Thyroid gland (tissue), 4 donors: ENCODE measurements at places on chromosomes 16 and 17. TPM values are rescaled to one million over a fixed set of nuclear protein-coding genes. Genes with fewer than 3 reads are reported as not detected.

The TPSB2 gene
- total RNA-seq, result not detected

The NEUROD2 gene
- total RNA-seq, result not detected

The MILR1 gene
- total RNA-seq, result 14.6 TPM

The SPATA22 gene
- 0.67 TPM for total RNA-seq

The TMC8 gene
- 1.8 TPM for total RNA-seq

The PITPNC1 gene
- total RNA-seq, result 4.9 TPM

The SDK2 gene
- 4.5 TPM for total RNA-seq

The TEKT5 gene
- total RNA-seq, result not detected

The STAC2 gene
- total RNA-seq, result not detected

The TGFB1I1 gene
- total RNA-seq, result 18.3 TPM

- DNase-seq, result no peak
Measured at GRCh38 chr16:80125677-80126076, 415.1 kb upstream of the DYNLRB2 start.

GRCh38 chr17:68701046-68701445 is 99.9 kb upstream of the FAM20A start:
- DNase-seq, result no peak

DNA sequence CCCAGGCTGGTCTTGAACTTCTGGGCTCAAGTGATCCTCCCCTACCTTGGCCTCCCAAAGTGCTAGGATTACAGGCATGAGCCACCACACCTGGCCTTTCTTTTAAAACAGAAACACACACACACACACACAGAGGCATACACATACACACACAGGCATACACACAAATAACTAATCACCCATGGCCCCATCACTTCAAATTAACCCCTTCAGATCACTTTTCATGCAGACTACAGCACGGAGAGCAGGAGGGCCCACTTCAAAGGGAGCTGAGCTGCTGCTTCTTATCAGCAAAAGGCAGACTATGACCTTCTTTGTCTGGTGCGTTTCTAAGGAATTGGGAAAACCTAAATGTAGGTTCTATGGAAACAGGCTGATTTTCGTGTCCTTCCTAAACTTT is 1.9 kb downstream of the CLCN7 start:
- DNase-seq, result no peak

- no peak for DNase-seq
Measured at GRCh38 chr17:77218902-77219301, 78.1 kb downstream of the SEC14L1 start.

- DNase-seq, result peak; percentile 85
Measured at GRCh38 chr16:88737298-88738150, 31.2 kb downstream of the CTU2 start.

- no peak for DNase-seq
Measured at GRCh38 chr16:61263400-61263799, 772.8 kb downstream of the CDH8 start.

- no peak for DNase-seq
Measured at GRCh38 chr17:44610871-44611270, 45.4 kb upstream of the MEIOC start.

GRCh38 chr17:41692722-41693521 is 4.2 kb downstream of the EIF1 start:
- DNase-seq, result no peak

- no peak for DNase-seq
Measured at GRCh38 chr16:4687946-4688673, 5.3 kb upstream of the NUDT16L1 start.

- DNase-seq, result peak; percentile 22
Measured at GRCh38 chr17:31494259-31495021, 103.0 kb downstream of the RAB11FIP4 start.

DNA sequence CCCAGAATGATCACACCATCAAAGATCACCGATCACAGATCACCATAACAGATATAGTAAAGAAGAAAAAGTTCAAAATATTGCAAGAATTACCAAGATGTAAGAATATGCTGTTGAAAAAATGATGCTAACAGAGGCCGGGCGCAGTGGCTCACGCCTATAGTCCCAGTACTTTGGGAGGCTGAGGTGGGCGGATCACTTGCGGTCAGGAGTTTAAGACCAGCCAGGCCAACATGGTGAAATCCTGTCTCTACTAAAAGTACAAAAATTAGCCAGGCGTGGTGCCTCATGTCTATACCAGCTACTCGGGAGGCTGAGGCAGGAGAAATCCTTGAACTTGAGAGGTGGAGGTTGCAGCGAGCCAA is 53.2 kb downstream of the CPPED1 start:
- DNase-seq, result no peak

DNA sequence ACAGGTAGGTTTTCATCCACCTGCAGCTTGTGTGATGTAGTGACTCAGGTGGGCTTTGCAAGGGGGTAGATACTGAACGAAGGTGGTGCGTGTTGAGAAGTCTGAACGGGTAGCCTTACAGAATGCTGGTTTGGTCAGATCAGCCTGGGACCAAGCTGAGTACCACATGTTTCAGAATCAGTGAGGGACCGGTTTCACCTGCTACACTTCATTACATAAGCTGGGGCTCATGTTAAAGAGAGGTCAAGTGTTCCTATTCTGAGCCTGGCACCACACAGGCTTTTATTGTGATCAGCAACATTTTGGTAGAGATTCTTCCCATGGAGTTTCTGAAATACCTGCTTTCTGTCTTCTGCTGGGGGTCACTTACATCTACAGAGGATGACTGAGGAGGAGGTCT is 207.4 kb upstream of the EEF2KMT start:
- DNase-seq, result no peak

- DNase-seq, result no peak
Measured at GRCh38 chr16:65948361-65948760, 418.1 kb upstream of the CDH5 start.

- peak; percentile 52 for DNase-seq
Measured at GRCh38 chr16:18983565-18984434, at the start of gene TMC7. Gene TMC7 (plus strand): TSS chr16:18983934. CDS start chr16:18984064, 130 bp downstream.

DNA sequence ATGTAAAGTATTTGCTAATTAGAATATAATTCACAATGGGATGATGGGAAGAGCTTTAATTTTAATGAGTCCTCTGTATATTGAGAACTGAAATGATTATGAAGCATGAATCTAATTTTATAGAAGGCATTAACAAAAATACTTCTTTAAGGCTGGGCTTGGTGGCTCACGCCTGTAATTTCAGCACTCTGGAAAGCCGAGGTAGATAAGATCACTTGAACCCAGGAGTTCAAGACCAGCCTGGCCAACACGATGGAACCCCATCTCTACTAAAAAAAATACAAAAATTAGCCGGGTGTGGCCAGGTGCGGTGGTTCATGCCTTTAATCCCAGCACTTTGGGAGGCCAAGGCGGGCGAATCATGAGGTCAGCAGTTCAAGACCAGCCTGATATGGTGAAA is 12.0 kb downstream of the CDK12 start:
- no peak for DNase-seq

DNA sequence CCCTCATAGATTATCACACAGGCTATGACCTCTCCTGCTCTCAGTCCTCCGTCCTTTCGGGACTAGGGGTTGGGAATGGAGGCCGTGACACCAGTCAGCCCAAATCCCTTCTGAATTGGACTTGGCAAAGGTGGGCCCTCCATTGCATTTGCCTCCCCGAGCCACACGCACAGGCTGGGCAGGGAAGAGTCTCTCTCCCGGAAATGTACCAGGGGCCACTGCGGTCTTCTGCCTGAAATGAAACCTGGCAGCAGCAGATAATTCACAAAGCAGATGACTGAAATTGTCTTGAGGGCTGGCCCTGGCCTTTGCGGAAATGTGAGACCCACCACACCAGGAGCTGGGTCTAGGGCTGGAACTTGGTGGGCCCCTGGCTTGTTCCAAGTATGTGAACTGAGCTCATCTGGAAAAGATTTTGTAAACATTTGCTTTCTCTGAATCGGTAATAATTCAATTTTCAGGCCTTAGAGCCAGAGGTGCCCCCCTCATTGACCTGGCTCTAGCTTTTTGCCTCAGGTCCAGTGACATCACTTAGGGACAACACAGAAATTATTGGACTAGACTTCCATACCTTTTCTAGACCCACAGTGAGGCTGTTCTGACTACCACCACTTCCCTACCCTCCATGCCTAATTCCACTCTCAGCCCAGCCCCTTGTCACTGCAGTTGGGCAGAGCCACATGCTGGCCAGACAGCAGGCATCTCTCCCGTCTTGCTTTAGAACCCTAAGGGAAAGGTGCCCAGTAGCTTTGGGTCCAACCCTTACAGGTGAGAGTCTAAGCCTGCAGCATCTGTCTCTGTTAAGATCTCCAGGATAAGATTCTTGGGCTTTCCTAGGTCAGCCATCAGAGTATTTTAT is 75.2 kb downstream of the CCDC182 start:
- no peak for DNase-seq
